Common myeloid progenitor, CD34-positive (primary cell): ENCODE measurements at places on chromosomes 11 and 22.

DNA sequence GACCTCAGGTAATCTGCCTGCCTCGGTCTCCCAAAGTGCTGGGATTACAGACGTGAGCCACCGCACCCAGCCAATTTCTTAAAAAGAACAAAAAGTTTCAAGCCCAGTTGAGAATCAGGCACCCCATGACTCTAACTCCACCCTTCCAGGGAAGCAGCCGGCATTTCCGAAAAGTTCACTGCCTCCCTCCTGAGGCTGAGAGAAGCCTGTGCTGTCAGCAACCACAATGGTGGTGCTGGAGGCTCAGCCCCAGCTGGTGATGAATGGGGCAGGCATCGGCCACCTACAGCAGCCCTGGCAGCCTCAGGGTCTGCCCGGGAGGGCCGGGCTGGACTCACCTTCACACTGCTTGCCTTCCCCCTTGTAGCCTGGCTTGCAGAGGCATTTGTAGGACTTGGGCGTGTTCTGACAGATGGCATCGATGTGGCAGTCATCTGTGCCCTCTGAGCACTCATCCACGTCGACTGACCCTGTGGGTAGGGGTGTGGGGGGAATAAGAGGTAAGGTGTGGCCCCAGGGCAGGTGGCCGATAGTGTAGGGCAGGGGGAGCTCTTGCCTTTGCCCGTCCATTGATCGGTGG is 4.3 kb downstream of the SCUBE1 start:
- peaks cover 20% of the 10 kb centered on the region for H3K27me3 ChIP-seq
- no peak overlapping the region for H3K27ac ChIP-seq
- no peak overlapping the region for H3K4me3 ChIP-seq
- no peaks in the 10 kb centered on the region for H3K36me3 ChIP-seq
- DNase-seq = no peak
- no peaks in the 10 kb centered on the region for H3K4me1 ChIP-seq

DNA sequence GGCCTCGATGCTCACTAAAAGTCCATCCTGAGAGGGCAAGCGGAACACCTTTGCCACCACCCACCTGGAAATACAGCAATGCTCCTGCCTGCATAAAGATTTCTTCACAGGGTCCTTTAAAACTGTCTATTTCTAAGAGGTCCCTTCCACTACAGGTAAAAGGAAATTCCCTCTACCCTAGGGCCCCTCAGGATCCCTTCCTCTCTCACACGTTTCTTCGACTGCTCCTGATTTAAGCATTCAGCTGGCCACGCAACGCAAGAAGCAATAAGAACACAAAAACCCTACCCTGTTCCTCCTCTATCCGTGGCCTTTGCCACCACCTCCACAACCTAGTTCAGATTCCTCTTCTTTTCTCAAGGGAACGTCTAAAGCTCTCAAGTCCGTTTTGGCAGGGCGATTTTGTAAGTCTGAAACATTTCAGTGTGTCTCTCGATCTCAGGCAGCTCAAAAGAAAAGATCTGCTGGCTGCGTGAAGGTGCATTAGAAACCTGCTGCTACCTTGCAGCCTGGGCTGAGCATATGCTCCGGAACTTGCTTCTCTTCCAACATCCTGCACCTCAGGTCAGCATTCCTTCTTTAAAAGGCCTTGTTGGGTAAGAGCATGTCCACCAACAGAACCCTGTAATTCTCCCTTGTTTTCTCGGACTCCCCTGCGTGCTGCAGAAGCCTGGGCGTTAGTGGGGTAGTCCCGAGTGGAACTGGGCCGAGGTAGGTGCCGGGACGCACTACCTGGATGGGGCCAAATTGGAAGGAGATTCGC is 1.6 kb downstream of the LGR4 start:
- peak; percentile 16 for DNase-seq
- H3K27me3 ChIP-seq = peaks cover 4% of the 10 kb centered on the region
- no peak overlapping the region for H3K27ac ChIP-seq
- H3K36me3 ChIP-seq = no peaks in the 10 kb centered on the region
- H3K4me3 ChIP-seq = peak overlapping the region; percentile 81

DNA sequence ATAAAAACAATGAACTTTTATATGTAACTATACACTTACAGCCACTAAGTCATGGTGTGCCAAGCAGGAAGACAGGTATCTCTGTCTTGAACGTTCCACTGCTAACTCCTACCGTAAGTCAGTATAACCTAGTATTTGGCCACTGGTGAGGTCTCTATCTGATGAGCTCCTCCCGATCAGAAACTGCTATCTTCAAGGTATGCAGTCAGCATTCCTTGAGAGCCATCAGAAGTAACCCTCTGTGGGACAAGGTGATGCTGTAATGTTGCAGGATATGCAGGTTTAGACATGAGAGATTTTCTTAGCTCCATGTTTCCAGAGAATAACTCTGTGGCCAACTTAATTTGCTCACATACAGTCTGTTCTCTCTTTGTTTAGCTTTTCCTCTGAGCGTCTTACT is 397.9 kb upstream of the CCDC90B start:
- H3K27ac ChIP-seq = no peak overlapping the region
- H3K4me3 ChIP-seq = no peak overlapping the region
- H3K4me1 ChIP-seq = no peaks in the 10 kb centered on the region
- no peak for DNase-seq
- no peaks in the 10 kb centered on the region for H3K27me3 ChIP-seq
- H3K36me3 ChIP-seq = no peaks in the 10 kb centered on the region

- H3K4me1 ChIP-seq = no peaks in the 10 kb centered on the region
- no peaks in the 10 kb centered on the region for H3K36me3 ChIP-seq
- no peak overlapping the region for H3K27ac ChIP-seq
- H3K27me3 ChIP-seq = no peaks in the 10 kb centered on the region
- no peak overlapping the region for H3K4me3 ChIP-seq
Measured at GRCh38 chr11:78630561-78631303, 56.1 kb upstream of the NARS2 start.

DNA sequence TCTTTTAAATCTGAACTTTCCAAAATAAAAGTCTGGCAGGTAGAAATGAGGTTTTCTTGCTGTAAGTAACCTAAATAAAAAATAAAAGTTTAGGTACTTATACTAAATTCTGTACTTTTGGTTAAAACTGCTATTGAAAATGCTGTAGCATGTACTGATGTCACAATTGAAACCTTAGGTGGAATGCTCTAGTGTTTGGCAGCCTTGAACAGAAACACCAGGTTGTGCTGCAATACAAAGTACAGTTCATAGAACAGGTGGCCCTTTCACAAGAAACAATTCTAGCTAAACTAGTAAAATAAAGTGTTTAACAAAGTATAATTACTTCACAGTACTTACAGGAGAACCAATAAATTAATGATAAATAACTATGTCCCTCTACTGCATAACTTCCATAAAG is 25.1 kb downstream of the NPAT start:
- H3K4me3 ChIP-seq = no peak overlapping the region
- peaks cover 18% of the 10 kb centered on the region for H3K36me3 ChIP-seq
- H3K4me1 ChIP-seq = peaks cover 28% of the 10 kb centered on the region
- H3K27me3 ChIP-seq = no peaks in the 10 kb centered on the region
- no peak overlapping the region for H3K27ac ChIP-seq

DNA sequence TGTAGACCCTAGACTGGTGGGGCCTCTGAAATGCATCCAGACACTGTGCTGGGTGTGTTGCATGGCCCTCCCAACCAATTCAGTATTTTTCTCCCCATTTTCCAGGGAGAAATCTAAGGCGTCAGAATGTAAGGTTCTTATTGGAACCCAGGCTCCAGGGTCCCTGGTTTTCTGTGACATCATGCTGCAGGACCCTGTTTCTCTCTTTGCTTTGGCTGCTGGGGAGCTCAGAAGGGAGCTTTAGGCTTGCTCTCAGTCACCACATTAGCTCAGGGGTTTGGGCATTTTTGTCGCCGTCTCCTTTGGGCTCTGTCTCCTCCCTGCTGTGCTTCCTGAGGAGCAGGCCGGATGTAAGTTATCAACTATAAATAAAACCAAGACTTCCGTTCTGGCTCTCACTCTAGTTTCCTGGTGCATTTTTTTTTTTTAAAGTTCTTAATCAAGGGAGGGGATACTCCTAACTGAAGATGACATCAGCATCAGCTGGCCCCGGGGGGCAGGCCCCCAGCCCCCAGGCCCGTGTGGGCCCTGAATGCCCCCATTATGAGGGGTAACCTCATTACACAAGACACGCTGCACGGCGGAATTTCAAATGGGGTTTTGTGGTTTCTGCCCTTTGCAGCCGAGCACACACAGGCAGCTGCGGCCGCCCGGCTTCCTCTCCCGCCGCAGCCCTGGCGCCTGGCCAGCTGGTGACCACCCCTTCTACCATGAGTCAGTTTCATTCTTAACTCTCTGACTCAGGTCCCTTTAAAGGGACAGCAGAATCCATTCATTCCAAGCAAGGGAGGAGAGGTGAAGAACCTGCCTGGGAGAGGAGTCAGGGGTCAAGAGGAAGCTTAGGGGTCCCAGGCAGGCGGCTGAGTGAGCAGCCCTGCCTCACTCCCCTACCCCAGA is 3.2 kb downstream of the MYEOV start:
- DNase-seq = peak; percentile 100
- H3K27ac ChIP-seq = peak overlapping the region; percentile 84
- no peaks in the 10 kb centered on the region for H3K36me3 ChIP-seq
- H3K4me3 ChIP-seq = peak overlapping the region; percentile 59
- H3K27me3 ChIP-seq = no peaks in the 10 kb centered on the region

- peaks cover 8% of the 10 kb centered on the region for H3K36me3 ChIP-seq
- peak overlapping the region; percentile 85 for H3K4me3 ChIP-seq
- peak; percentile 17 for DNase-seq
- peaks cover 15% of the 10 kb centered on the region for H3K4me1 ChIP-seq
Measured at GRCh38 chr11:43359422-43359818, 700 bp downstream of the TTC17 start.

DNA sequence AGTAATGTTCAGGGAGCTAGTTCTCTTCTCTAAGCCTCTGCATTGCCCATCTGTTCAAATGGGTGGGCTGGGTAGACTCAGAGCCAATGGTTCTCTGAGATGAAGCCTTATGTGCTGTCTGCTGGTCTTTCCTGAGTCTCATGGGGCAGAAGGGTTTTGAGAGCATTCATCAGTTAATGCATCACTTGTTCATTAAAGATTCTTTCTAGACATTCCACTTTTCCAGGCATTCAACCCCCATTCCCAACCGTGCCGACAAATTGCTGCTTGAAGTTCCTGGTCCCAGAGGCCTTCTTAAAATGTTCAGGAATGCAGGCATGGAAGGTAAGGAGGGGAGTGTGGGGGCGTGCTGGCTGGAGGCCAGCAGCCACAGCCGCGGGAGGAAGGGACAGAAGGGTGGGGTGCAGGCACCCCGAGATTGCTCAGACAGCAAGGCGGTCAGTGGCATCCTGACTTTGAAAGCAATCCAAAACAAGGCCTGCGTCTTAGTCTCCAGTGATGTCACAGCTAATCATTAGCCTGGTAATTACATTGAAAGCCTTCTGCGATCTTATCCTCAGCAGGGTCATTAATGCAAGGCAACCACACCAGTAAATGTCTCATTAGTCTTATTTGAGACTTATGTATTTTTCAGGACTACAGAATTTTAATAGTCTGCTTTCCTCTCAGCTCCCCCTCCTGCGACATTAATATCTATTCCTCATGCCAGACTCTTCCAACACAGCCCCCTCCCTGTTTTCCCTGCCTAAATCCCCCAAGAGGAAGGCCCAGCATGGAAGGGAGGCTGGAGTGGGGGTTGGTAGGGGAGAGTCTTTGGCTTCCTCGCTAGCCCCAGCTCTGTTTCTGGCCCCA is 328.8 kb downstream of the MIAT start:
- H3K27ac ChIP-seq = no peak overlapping the region
- peaks cover 12% of the 10 kb centered on the region for H3K27me3 ChIP-seq
- no peak overlapping the region for H3K4me3 ChIP-seq
- no peaks in the 10 kb centered on the region for H3K36me3 ChIP-seq
- H3K4me1 ChIP-seq = no peaks in the 10 kb centered on the region
- no peak for DNase-seq

GRCh38 chr11:12273618-12273995 is 103.8 kb upstream of the PARVA start:
- no peak for DNase-seq
- H3K27me3 ChIP-seq = no peaks in the 10 kb centered on the region
- H3K4me1 ChIP-seq = no peaks in the 10 kb centered on the region

DNA sequence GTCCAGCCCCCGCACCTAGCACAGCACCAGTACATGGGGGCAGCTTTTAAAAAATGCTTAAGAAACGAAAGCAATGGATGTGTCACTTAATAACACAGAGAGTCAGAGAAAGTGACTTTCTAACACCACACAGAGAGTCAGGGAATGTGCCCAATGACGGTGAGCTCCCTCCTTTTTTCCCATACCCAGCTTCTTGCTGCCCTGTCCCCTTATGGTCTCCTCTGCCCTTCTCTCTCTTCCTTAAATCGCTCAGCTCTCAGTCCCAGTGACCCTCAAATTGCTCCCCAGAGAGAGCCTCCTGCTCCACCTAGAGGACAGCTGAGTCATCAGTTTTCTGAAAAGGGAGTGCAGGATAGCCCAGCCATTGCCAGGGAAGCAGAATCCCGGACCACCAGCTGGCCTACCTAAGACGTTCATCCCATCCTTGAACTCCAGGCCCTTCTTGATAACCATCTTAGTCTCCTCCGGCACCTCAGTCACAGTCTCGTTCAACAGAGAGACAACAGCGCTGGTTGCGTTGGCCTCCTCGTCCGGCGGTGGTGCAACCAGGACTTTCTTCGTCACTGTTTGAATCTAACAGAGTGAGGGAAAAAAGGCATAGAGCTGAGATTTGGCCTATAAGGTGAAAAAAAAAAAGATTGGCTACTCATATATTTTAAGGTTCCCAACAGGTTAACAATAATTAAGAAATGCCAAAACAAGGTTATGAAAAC is 113.5 kb downstream of the SLC1A2 start:
- H3K4me1 ChIP-seq = peaks cover 8% of the 10 kb centered on the region
- H3K27ac ChIP-seq = no peak overlapping the region
- no peaks in the 10 kb centered on the region for H3K27me3 ChIP-seq

- no peak overlapping the region for H3K27ac ChIP-seq
- DNase-seq = no peak
- H3K4me1 ChIP-seq = peaks cover 4% of the 10 kb centered on the region
- H3K36me3 ChIP-seq = no peaks in the 10 kb centered on the region
Measured at GRCh38 chr11:111447112-111447471, 65.1 kb downstream of the BTG4 start.

DNA sequence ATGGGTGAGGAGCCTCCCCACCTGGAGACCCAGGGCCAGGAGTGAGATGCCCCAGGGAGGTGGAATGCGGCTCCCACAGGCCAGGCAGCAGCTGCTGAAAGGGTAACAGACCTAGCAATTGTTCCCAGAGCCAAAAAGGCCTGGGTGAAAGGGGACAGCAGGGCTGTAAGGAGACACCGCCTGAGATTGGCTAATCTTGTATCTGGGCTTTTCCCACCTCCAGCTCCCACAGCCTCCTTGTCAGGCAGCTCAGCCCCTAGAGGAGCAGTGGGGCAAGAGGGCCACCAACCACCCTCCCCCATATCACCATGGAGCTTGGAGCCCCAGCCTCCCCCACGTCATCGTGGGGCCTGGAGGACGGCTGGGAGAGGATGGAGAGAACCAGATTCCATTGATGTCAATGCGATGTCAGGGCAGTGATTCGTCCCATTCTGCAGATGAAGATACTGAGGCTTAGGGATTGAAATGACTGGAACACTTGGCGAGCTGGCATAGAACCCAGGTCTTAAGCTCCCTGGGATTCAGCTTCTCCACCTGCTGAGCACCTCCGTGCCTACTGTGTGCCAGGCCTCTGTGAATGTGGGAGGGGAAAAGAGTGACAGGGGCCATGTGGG is 2.9 kb upstream of the MGAT3 start:
- H3K27me3 ChIP-seq = no peaks in the 10 kb centered on the region
- no peak overlapping the region for H3K27ac ChIP-seq
- DNase-seq = no peak
- H3K36me3 ChIP-seq = no peaks in the 10 kb centered on the region
